ENCODE measurements at places on chromosomes 1 and 21. TPM values are rescaled to one million over a fixed set of nuclear protein-coding genes. Genes with fewer than 3 reads are reported as not detected.
A peak's percentile ranks its signal among the peaks of the same experiment; 100 is the strongest.

RPS8 gene
- 1,311 TPM for total RNA-seq

THEM5 gene
- total RNA-seq = not detected

IFNLR1 gene
- not detected for total RNA-seq

CNKSR1 gene
- not detected for total RNA-seq

MATN1 gene
- under 0.01 TPM for total RNA-seq

TDRD5 gene
- total RNA-seq = 0.51 TPM

PHACTR4 gene
- 18.8 TPM for total RNA-seq

ANGPTL3 gene
- total RNA-seq = not detected

RNU1-3 gene
- under 0.01 TPM for total RNA-seq

DNA sequence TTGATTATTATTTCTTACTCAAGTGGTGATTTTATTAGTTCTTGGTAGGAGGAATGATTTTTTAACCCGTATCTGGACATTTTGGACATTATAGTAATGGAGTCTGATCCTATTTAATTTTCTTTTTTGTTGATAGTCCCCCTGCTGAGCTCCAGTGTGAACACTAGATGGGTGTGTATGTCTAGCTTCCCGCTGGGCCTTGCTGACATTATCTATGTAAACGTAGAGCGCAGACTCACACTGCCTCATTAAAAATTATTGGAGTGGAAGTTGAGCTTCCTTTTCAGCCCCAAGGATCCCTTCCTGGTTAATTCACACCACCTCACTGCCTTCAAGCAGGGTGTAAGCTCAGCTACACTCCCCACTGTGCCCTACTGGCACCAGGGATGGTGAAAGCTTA lies 467.6 kb upstream of the PKN2 start:
- DNase-seq = no peak

GRCh38 chr1:94514095-94514727 lies 27.3 kb downstream of the F3 start:
- DNase-seq = peak; percentile 34

DNA sequence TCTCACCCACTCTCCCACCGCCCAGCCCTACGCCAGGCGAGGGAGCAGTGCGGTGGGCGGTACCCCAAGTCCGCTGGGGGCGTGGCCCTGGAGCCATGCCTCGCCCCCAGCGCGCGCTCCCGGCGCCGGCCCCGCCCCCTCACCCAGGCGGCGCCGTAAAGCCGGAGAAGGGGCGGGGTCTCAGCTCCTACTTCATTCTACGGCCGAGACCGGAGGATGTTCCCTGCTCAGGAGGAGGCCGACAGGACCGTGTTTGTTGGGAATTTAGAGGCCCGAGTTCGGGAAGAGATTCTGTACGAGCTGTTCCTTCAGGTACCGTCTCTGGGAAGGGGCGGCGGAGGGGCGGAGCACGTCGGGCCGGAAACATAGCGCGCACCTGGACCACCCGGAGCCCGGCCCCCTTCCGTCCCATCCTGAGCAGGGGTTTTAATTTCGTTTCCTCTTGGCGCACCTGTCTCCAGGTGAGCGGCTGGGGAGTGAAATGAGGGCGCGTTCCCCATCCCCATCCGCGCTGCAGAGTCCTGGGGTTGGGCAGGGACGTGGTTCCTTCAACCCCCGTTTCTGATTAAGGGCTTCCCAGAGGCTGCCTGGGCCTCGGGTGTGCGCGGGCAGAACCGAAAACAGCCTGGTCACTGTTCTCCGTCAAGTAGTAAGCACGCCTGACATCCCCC lies at the start of gene RBM11:
Gene RBM11 (plus strand): TSS at position 187 of the 671 bp plus-strand sequence. CDS start 30 bp downstream, at position 217.
- peak; percentile 1 for DNase-seq

- DNase-seq = peak; percentile 94
Measured at GRCh38 chr1:198892065-198892464, 253.2 kb downstream of the PTPRC start.

DNA sequence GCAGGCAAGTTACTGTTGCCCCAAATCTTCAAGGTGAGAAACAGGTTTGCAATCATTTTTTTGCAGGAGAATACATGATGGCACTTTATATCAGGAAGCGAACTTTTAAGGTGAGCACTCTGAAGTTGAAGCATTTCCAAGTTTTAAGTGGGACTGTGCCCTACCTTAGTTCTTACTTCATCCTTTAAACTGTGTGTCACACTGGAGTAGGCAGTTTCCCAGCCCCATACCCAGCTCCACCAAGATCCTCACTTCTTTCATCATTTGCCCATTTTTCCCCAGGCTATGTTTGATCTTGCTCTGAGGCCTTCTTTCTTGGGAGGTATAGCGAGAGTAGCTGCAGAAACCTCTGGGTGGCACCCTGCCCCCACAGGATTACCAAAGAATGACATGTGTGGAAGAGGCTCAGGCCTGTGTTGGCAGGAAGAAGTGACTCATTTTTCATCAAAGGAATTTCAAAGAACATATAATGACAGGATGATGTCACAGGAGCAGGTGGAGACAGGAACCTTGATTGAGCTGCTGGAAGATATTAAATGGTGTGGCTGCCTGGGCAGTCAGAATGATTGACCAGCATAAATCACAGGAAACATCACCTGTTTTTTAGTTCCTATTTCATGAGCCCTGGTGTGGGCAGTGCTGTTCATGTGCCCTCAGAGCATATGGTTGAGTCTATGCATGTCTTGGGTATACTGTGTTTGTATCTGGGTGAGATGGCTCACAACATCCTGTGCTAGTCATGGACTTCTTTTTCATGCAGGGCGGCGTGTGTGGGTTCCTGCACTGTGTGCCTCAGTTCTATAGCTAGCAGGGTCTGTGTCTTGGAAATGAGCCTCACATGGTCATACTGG lies 20.8 kb upstream of the MACF1 start:
- DNase-seq = peak; percentile 95

- DNase-seq = no peak
Measured at GRCh38 chr1:107653765-107654164, 311.2 kb downstream of the VAV3 start.

DNA sequence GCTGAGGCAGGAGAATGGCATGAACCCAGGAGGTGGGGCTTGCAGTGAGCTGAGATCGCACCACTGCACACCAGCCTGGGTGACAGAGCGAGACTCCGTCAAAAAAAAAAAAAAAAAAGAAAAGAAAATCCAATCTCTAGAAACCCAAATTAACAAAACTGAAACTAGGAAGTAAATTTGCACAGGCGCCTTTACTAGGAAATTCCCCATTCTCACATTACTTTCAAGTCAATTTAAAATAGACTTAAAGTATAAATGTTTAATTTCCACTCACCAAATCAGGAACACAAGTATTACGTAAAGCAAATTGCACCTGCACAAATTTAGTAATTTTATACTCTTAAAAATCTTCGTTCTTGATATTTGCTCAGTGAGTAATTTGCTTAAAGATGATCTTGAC lies 67.8 kb upstream of the BCAR3 start:
- no peak for DNase-seq

DNA sequence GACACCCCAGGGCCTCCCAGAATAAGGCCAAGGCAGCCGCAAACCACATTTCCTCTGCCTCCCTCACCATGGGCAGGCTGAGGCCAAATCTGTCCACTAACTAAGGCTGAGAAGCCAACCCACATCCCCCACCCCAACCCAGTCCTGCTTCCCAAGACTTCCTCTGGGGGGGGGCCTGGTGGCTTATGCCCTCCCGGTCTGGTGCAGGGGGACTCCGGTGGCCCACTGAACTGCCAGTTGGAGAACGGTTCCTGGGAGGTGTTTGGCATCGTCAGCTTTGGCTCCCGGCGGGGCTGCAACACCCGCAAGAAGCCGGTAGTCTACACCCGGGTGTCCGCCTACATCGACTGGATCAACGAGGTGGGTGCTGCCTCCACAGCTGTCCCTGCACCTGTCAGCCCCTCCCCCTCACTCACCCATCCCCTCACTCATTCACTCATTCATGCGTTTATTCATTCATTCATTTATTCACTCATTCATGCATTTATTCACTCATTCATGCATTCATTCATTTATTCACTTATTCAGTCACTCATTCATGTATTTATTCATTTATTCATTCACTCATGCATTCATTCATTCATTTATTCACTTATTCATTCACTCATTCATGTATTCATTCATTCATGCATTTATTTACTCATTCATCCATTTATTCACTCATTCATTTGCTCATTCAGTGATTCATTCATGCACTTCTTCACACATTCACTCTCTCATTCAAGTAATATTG lies 7.3 kb downstream of the CTRC start:
- DNase-seq = no peak

DNA sequence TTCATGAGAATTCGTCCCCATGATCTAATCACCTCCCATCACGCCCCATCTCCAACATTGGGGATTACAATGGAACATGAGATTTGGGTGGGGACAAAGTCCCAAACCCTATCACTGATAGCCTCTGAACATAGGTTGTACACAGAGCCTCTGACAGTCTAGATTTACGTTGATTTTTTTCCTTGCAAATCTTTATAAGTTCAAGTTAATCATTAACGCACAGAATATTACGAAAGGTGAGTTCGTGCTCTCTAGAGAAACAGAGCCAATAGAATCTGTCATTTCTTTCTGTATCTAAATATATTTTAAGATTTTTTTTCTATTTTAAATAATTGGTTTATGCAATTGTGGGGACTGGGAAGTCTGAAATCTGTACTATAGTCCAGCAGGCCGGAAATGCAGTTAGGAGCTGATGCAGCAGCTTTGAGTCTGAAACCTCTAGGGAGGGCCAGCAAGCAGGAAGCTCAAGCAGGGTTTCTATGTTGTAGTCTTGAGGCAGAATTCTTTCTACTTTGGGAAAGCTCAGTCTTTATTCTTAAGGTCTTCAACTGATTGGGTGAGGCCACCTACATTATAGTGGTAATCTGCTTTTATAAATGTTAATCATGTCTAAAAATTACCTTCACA lies 61.0 kb downstream of the SELENOF start:
- no peak for DNase-seq

- peak; percentile 43 for DNase-seq
Measured at GRCh38 chr1:111481387-111482221, 7.8 kb downstream of the C1orf162 start.

GRCh38 chr1:26352338-26352679 lies 1.6 kb downstream of the CRYBG2 start:
- DNase-seq = no peak

GRCh38 chr21:42414928-42415769 lies 11.4 kb downstream of the UBASH3A start:
- peak; percentile 86 for DNase-seq

DNA sequence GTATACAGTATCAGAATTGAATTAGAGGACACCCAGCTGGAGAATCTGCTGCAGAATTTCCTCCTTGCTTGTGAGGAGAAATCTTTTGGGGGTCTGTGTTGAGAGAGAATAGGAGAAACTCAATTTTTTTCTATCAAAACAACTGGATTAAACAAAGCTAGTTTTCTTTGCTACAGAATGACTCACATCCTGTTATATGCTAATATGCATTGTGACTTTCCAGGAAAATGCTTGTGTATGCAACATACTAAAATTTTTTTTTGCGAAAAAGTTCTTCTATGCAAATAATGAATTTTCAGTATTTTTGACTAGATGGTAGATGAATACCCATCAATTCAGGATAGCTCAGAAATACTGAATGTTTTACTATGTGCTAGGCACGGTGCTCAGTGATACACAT lies 2.2 kb downstream of the VAMP4 start:
- DNase-seq = peak; percentile 53

DNA sequence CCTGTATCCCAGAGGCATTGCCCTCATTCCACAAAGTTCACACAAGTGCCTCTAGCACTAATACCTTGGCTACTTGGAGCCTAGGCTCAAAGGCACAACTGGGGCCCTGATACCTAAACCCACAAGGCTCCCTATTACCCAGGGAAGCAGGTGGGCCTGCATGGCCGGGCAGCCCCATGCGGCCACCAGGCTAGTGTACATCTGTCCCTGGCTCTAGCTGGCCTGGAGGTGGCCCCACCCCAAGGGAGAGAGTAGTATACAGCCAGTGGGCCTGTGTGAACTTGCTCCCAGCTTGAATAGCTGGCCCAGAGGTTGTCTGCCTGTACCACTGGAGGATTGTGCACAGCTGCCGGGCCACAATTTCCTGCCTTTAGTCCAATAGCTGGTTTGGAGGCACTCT lies 52.2 kb downstream of the USP25 start:
- no peak for DNase-seq

DNA sequence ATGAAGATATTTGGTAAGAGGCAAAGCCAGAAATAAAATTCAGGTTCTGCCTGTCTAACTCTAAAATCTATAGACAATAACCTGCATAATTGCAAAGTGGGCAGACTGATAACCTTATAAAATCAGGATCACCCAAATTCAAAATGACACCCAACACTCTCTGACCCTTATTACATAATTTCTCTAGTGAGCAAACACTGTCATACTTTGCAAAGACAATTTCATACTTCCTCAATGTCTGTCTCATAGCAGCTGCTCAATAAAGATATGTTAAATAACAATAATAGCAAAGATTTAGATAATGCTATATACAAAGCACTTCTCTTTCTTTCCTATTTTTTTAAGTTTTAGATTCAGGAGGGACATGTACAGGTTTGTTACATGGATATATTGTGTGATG lies 118.5 kb downstream of the UCHL5 start:
- no peak for DNase-seq

DNA sequence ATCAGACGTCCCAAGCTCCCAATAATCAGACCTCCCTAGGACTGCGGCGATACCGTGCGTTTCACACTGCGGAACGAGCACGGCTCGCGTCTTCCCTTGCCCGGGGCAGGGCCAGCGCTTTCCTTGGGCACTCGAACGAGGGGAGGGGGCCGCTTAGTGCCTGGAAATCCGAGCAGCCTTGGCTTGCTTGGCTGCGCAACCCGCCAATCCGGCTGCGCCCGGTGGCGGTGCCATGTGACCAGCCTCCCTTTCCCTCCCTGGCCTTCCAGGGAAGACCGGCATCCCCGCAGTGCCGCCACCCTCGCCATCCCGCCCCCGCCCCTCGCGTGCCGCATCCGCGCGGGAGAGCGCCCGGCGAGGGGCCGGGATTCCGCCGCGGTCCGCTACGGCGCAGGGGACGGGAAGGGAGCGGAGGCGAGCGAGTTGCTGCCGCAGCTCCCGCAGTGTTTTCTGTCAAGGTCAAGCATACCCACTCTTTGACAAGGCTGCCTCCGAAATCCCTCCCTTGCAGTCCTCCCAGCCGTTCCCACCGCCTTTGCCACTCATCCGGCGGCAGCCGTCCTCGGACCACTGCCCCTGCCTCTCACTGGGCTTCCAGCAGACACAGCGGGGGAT lies 8.3 kb upstream of the RNF19B start:
- DNase-seq = peak; percentile 90
